ENCODE measurements at places on chromosomes 1 and 21.

DNA sequence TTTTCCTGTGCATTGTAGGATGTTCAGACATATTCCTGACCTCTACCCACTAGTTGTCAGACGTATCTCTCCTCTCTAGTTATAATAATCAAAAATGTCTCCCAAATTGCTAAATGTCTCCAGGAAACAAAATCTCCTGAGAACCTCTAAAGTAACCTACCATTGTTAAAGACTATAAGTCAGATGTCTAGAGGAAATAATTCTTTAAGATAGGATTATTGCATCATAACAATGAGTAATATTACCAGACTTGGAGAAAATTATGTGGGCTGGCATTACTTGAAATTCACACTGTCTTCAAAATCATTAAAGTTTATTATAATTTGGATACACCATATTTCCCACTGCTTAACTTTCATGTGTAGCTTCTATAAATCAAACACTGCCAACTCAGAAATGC is 643.0 kb upstream of the ADGRL2 start:
- no peak for DNase-seq

- DNase-seq = peak; percentile 36
Measured at GRCh38 chr1:36781098-36781497, 253.2 kb downstream of the GRIK3 start.

- DNase-seq = no peak
Measured at GRCh38 chr1:147091801-147092200, 80.5 kb downstream of the PRKAB2 start.

DNA sequence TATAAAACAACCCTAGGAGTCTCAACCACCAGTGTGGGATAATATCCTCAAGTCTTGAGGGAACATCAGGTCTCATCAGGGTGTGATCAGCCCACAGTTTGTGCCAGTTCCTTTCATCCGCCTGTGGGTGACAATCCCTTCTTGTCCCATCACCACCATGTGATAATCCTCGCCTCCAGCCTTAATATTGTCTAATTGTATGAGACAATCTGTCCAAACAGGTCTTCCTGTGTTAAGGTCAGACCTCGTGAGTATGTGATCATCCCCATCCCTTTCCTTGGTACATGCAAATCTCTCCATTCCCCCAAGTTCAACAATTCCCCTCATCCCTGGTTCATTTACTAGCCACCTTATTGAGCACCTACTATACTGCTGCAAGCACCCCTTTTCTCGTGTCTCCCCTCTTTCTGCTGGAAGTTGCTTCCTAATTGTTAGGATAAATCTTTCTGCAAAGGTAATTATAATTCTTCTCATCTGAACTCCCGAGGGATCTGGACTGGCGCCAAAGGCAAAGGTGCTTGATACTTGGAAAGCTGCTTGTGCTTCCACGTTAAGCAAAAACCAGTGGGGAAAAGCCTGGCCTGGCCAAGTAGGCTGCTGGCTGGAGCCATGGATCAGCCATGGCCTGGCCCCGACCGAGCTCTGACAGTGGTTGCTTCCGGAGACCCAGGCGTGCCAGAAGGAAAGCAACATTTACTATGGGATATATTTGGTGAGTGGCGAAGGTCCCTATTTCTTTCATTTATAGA is 92.5 kb downstream of the RNF220 start:
- no peak for DNase-seq

DNA sequence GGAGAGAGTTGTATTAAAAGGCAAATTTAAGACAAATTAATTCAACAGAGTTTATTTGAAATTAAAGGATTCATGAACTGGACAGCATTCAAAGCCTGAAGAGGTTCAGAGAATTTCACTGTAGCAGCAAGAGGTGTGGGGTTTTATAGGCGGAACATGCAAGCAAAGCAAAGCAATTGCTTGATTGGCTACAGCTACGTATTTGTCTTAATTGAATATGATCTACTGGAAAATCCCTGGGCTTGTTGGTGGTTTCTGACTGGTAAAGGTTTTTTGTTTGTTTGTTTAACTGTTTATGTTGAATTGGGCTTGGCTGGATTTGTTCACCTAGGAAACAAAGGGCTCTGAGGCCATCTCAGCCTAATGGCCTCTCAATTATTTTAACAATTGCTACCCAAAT is 61.5 kb downstream of the KCNK1 start:
- no peak for DNase-seq

- DNase-seq = no peak
Measured at GRCh38 chr1:118104951-118105350, 80.1 kb downstream of the SPAG17 start.

GRCh38 chr1:241592273-241592958 is 47.8 kb downstream of the CHML start:
- no peak for DNase-seq

- peak; percentile 61 for DNase-seq
Measured at GRCh38 chr1:37434292-37435225, 39.8 kb upstream of the ZC3H12A start.

DNA sequence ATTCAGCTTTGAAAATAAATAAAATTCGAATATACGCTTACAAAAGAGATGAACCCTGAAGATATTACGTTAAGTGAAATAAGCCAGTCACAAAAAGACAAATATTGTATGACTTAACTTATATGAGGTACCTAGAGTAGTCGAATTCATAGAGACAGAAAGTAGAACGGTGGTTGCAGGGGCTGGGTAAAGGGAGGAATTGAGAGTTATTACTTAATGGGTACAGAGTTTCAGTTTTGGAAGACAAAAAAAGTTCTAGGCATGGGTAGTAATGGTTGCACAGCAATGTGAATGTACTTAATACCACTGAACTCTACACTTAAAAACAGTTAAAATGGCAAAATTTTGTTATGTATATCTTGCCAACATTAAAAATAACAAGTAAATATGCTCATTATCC is 48.6 kb upstream of the ZNHIT6 start:
- DNase-seq = no peak

- DNase-seq = no peak
Measured at GRCh38 chr21:28776251-28776650, 216.4 kb downstream of the LTN1 start.

- no peak for DNase-seq
Measured at GRCh38 chr1:223041481-223041880, 101.6 kb downstream of the TLR5 start.

DNA sequence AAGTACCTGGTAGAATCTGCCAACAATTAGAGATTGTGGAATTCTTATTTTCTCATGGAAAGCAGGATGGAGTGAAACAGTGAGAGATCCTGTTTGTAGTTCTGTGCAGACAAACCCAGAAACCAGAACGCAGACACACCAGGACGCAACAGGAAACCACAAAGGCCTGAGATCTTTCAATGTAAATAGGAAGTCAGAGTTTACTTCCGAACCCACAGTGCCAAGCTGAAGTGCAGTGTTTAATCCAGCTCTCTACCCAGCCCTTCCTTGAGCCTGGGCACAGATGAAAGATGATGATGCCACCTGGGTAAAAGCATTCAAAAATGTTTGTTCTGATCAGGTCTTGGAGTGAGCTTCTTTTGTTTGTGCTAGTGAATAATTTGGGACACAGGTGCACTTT is 244.2 kb upstream of the HOOK1 start:
- DNase-seq = no peak

GRCh38 chr1:248174521-248174920 is at the start of gene OR2M2:
OR2M2 (plus strand) TSS chr1:248174821; CDS start chr1:248179986, 5,165 bp downstream.
- DNase-seq = no peak

DNA sequence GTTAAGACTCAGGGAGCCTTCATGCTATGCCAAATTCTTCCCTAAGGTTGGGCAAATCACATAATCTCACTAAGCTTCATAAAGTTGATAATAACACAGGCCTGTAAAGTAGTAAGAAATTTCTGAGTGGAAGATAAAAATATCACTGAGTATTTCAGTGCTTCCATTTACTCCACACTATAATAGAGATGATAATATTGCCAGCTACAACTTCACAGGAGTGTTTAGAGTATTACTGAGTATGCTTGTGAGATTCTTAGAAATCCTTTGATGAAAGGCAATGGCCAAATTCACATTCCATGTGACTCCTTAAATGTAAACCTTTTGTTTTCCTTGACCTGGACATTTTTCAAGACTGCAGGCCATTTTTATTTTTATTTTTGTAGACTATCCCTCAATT is 10.4 kb downstream of the ITGB3BP start:
- no peak for DNase-seq

All from anterior cingulate cortex (tissue), 58 donors.